ENCODE measurements at places on chromosomes 5 and 9. TPM values are rescaled to one million over a fixed set of nuclear protein-coding genes. Genes with fewer than 3 reads are reported as not detected.
A peak's percentile ranks its signal among the peaks of the same experiment; 100 is the strongest.

The SPATA31D4 gene
- not detected for total RNA-seq

GRCh38 chr5:25286319-25286718 is 641.5 kb upstream of the CDH10 start:
- no peak for DNase-seq

- DNase-seq: no peak
Observed at GRCh38 chr9:98173181-98173580, 19.3 kb downstream of the CORO2A start.

DNA sequence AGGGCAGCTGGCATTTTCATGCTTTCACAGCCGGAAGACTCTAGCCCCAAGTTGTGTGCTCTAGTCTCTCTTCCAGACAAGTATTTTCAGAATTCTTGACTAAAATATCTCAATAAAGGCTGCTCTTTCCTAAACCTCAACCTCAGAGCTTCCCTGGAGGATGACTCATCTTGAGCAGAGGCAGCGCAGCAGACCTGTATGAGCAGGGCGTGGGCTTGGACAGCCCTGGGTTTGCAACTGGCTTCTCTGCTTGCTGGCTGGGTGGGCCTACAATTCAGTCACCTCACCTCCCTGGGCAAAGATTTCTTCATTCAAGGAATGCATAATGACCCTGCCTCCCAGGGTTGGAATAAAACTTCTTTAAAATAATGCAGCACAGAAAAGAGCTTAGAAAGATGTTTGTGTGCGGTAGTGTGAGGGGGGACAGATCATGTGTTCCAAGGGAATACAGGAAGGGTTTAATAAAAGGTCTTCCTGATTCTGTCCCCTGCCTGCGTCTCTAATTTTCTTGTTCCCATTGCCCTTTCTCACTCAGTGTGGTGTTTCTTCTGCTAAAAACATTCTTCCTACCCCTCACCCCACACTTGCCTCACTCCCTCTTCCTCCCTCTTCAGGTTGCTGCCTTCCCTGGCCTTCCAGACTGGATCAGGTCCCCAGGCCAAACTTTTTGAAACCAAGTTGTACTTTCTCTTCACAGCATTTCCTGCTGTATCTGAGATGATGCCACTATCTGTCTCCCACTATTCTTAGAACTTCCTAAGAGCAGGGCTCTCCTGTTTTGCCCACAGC is 39.4 kb upstream of the MAP1B start:
- DNase-seq: no peak

GRCh38 chr9:8640761-8641160 is 841.2 kb upstream of the DMAC1 start:
- DNase-seq: no peak

GRCh38 chr9:114196979-114197622 is 41.8 kb downstream of the COL27A1 start:
- no peak for DNase-seq

- no peak for DNase-seq
Observed at GRCh38 chr9:84709056-84709455, 39.5 kb downstream of the NTRK2 start.

DNA sequence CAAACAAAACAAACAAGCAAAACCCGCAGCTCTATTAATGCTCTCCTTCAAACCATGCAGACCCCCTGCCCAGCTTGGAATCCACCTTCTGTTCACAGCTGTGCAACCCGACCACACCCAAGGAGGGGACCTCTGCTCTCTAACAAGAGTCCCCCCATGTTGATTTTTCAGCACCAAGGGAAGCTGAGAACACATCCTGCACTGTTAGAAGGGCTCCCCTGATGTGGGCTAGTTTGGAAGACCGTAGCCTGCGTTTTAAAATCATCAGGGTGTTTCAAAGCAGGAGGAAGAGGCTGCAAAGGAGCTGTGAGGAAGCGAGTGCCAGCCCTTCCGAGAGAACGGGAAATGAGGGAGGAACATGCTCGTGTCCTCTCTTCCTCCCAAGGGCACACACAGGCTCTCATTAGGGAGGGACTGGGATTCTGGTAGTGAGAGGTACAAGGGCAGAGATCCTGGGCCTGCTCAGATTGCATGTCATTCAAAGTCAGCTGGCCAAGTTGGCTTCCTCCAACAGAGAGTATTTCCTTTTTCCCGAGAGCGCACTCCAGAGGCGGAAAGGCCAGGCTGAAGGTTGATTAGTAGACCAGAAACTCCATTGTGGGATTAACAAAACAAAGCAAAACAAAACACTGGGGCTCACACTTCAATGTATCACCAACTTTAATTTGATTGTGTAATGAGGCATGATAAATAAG is 185.9 kb downstream of the SEMA6A start:
- DNase-seq: no peak

GRCh38 chr5:61177716-61178115 is 15.4 kb upstream of the SMIM15 start:
- DNase-seq: no peak

GRCh38 chr5:73631500-73631899 is 5.5 kb downstream of the ARHGEF28 start:
- no peak for DNase-seq

The SOX30 gene
- not detected for total RNA-seq

DNA sequence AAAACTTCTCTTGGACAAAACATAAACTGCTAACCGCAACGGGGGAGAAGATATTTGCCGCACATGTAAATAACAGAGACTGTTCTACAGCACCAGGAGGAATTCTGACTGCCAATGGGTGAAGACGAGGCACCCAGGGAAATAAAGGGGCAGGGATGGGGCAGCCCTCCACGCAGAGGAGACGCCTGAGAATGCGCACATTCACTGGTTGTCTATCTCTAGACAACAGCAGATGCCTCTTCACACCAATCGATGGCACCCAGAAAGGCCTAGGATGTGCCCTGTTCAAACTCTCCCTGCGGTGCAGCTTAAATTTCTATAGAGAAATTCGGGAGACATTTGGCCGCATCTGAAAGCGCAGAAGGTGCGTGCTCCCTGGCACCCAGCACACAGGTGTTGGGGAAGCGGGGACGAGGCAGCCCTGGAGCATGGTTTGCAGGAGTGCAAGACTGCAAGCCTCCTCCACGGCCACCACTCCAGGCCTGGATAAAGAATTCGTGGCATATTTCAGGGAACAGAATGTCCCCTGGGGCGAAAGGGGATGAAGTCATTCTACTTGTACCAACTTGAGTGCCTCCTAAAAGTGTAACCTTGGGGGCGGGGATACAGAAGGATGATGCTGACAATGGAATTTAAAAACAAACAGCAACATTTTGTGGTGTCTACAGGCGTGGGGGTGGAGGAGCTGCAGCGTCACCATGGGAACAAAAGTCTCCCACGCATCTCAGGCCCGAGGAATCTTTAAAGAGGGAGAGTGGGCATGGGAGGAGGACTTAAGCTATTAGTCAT is 6.3 kb upstream of the IRX2 start:
- no peak for DNase-seq

- DNase-seq: no peak
Observed at GRCh38 chr5:101159006-101159405, 255.9 kb upstream of the ST8SIA4 start.

The PCDHB3 gene
- total RNA-seq: 0.92 TPM

DNA sequence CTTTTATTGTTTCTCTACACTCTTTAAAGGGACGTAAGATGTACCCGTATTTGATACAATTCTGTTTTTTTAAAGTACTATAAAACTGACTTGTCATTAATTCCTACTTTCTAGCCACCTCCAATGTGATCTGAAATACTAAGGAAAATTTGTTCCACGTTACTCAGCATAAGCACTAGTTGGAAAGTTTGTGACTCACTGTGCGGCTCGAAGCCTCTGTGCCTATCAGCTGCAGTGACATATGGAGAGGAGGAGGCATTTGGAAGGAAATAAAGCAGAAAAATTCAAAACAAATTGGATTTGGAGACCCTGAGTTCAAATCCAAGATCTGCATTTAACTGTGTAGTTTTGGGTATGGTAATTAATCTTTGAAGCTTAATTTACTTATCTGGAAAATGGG is 339.3 kb downstream of the BRINP1 start:
- DNase-seq: no peak

The ARHGEF39 gene
- 34.0 TPM for total RNA-seq

The TMEM174 gene
- total RNA-seq: not detected

GRCh38 chr9:91603932-91604331 is 180.3 kb upstream of the NFIL3 start:
- DNase-seq: no peak

DNA sequence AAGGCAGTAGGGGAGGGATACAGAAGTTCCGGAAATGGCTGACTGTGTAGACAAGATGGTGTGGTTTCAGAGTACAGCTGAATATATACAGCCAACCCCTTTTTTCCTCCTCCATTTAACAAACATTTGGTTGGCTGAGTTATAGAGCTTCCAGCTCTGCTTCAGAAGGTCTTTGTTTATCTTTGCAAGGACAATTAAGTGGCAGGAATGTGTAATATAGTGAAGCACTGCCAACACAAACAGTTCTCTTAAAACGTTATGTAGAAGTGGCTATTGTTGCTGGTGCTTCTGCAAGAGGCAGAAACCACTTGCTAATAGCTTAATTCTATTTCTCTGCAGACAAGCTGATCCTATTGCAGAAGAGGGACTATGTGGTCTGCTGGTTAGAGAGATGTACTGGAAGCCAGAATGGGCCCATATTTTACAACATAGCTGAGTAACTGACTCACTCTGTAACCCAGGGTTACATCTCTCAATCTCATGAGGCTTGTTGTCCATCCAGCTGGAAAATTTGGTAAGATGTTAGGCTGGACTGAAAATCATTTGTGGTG is 62.7 kb upstream of the OSMR start:
- DNase-seq: peak; percentile 97

GRCh38 chr5:123068368-123068938 is 20.6 kb upstream of the PRDM6 start:
- DNase-seq: no peak

DNA sequence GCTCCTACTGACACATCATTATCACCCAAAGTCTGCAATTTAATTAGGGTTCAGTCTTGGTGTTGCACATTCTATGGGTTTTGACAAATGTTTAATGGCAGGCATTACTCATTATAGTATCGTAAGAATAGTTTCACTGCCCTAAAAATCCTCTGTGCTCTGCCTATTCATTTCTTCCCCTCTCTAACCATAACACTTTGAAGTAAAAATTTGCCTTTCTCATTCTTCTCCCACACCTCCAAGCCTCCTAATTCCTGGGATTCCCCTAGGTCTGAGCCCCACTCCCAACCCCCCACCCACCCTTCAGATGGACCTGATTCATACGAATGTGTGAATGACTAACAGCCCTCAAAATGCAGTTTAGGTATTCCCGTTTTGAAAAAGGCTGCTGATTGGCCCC is 18.4 kb downstream of the ENC1 start:
- no peak for DNase-seq

The PCDHA1 gene
- not detected for total RNA-seq

The DOCK8 gene
- 1.4 TPM for total RNA-seq

- no peak for DNase-seq
Observed at GRCh38 chr5:56279979-56280378, 46.8 kb upstream of the ANKRD55 start.

DNA sequence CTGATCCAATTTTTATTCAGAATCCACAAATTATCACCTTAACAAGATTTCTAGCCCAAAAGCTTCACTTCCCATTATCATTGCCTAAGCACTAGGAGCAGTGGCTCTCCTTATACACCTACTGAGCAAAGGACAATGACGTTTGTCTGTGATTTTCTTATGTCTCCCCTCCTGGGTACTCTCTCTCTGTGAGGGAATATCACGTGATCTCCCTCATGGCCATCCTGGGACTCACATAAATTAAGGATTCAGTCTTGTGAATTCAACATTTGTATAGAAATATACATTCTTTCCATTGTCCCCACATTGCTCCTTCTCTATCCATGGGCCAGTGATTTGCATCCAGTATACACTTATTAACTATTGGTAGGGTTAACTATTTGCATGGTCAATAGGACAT is 476.5 kb downstream of the PLK2 start:
- no peak for DNase-seq

GRCh38 chr5:150945486-150945885 is 40.7 kb upstream of the ZNF300 start:
- no peak for DNase-seq

DNA sequence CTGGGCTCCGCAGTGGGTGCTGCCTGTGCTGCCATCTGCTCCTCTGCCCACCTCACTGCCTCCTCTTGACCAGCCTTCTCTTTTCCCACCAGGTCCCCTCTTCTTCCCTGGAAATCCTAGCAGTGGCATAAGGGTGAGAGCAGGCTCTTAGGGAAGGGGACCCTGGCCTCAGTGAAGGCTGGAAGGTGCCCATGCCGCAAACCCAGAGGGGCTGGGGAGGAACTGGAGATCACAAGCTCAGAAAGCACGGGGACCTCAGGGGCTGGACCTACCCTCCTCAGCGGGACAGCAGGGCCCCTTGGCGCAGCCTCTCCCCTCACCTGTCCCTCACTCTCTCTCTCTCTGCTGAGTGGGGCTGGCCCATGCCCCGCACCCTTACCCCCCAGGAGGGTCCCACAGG is 144.4 kb upstream of the IRX2 start:
- no peak for DNase-seq

The ENTPD8 gene
- 3.9 TPM for total RNA-seq

DNA sequence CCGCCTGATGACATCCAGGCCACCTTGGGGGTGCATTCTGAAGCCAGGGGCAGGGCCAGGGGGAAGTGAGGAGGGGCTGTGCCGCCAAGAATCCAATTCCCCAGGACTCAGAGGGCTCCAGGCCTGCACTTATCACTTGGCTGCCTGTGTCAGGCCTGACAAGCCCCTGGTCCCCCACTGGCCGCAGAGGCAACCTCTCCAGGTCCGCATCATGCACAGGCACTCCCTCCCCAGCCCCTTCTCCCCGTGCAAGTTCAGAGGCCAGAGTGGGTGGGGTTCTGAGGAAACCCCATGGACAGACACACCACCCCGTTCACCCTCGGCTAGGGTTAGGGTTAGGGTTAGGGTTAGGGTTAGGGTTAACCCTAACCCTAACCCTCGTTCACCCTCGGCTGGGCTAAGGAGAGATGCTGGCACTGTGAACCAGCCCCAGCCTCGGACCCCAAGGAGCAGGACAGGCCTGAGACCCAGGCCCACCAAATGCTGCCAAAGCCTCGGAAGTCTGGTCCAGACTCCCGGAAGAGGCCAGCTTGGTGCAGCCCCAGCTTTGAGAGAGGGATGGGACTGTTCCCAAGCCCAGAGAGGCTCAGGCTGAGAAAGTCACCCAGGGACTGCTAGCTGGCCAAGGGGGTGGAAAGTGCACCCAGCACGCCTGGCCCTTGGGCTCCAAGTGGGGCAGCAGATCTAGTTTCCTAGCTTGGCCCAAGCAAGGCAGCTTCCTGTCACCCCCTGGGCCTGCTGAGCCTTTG is 4.9 kb downstream of the LCN2 start:
- DNase-seq: no peak

The GNA14 gene
- 0.15 TPM for total RNA-seq
